Left lung (tissue), 14 donors: ENCODE measurements at places on chromosomes 13 and 19. TPM values are rescaled to one million over a fixed set of nuclear protein-coding genes. Genes with fewer than 3 reads are reported as not detected.
A peak's percentile ranks its signal among the peaks of the same experiment; 100 is the strongest.

DNA sequence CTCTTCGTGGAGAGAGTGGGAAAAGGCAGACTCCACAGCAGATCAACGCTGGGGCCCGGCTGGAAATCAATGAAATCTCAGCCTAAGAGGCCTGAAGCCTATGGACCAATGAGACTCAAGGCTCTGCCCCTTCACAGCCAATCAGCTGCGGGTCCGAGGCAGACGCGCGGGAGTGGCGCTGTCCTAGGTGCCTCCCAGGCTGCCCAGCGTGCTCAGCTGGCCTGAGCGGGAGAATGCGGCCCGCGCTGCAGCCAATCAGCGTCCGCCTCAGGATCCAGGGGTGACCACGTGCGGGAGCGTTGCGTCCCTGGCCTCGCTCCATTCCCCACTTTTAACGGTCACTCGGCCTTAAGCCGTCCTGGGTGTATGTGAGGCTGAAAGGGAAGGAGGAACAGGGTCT, at the start of gene ZBTB32:
TSS of gene ZBTB32 (plus strand) at position 341 of the 400 bp plus-strand sequence. CDS start 10,069 bp downstream, outside the sequence.
- DNase-seq: no peak
- H3K27me3 ChIP-seq: no peaks in the 10 kb centered on the region
- H3K36me3 ChIP-seq: no peaks in the 10 kb centered on the region
- no peak within 1 kb of the TSS for H3K4me3 ChIP-seq
- no peak within 1 kb of the TSS for H3K27ac ChIP-seq

DNA sequence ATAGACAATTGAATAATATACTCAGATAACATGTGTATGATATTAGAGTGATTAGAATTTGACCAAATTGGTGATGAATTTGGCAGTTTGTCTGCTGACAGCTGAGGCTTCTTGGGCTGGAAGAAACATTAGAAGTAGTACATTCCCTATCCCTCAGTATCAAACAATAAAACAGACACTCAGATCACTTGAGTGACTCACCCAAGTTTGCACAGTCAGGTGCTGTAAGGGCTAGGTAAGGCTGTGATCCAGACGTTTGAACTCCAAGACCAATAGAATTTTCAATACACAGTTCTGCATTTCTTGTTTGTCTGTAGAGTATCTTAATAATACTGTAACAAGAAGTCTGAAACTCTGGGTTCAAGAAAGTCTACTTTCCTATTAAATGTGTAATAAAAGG, 223.5 kb downstream of the POSTN start:
- no peaks in the 10 kb centered on the region for H3K36me3 ChIP-seq
- H3K4me1 ChIP-seq: no peaks in the 10 kb centered on the region
- no peak overlapping the region for H3K27ac ChIP-seq
- H3K27me3 ChIP-seq: no peaks in the 10 kb centered on the region

DNA sequence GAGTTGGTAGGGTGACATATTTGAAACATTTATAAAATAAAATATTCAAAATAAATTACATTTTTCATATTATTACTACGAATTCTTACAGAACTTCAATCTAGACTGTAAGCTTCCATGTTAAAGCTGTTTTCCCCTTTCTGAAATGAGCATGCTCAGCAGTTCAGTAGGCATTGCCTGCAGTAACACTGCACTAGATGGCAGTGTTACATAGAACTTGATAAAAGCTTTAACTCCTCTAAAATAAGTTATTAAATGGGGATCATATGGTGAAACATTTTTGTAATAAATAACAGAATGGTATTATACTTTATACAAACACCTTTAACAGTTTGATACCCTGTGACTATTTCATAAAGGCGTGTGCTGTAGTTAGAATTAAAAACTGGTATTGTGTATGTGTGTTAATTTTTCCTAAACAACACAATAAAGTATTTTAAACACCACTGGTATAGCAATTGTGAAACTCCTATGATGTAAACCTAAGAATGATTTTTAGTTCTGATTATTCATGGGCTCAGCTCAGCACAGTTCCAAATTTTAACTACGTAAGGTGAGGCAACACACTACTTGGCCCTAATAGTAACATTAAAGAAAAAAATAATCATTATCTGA, 11.6 kb upstream of the GPR18 start:
- no peak overlapping the region for H3K4me3 ChIP-seq
- H3K36me3 ChIP-seq: no peaks in the 10 kb centered on the region
- H3K27ac ChIP-seq: peak overlapping the region; percentile 16

- H3K27me3 ChIP-seq: no peaks in the 10 kb centered on the region
- H3K4me1 ChIP-seq: no peaks in the 10 kb centered on the region
- no peak overlapping the region for H3K4me3 ChIP-seq
- H3K36me3 ChIP-seq: no peaks in the 10 kb centered on the region
- H3K27ac ChIP-seq: no peak overlapping the region
These were observed 26.3 kb downstream of the ZNF844 start for GRCh38 chr19:12090807-12091206.

DNA sequence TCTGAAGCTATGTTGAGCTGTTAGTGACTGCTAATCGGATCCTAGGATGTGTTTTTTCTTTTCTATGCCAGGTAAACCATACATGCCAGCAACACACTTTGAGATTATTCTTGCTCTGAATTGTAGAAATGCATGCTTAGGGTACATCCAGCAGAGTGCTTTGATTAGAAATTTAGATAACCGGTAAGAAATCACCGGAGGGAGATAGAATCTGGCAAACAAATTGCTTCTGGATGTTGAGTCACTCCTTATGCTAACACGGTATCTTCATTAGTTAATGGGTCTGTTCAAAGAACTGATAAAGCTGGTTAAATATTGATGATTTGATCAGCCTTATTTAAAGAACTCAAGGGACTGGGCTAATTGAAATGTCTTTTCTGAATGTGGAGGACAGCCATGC, 85.1 kb upstream of the SIAH3 start:
- no peaks in the 10 kb centered on the region for H3K36me3 ChIP-seq
- H3K4me1 ChIP-seq: no peaks in the 10 kb centered on the region
- no peaks in the 10 kb centered on the region for H3K27me3 ChIP-seq
- DNase-seq: no peak

DNA sequence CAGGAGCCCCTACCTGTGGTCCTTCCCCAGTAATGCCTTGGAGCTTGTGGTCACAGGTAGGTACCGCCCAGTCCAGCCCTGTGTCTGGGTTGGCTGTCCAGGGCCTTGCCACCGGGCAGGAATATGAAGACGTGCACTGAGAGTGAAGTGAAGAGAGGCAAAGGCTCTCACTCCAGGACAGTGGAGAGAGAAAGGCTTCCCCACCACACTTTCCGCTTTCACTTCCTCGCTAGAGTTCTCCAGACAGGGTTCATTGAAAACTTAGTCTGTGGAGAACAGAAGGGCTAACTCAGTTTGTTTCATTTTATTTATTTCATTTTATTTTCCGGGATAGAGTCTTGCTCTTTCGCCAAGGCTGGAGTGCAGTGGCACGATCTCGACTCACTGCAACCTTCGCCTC, 14.2 kb downstream of the FCAR start:
- no peak overlapping the region for H3K4me3 ChIP-seq
- peaks cover 53% of the 10 kb centered on the region for H3K27me3 ChIP-seq
- no peak overlapping the region for H3K27ac ChIP-seq
- H3K36me3 ChIP-seq: no peaks in the 10 kb centered on the region
- DNase-seq: no peak

PODNL1 gene
- polyA plus RNA-seq: 1.7 TPM

VSTM1 gene
- polyA plus RNA-seq: not detected

PDX1 gene
- polyA plus RNA-seq: not detected
